ENCODE measurements at places on chromosomes 5 and 9. TPM values are rescaled to one million over a fixed set of nuclear protein-coding genes. Genes with fewer than 3 reads are reported as not detected.
A peak's percentile ranks its signal among the peaks of the same experiment; 100 is the strongest.

The RASEF gene
- total RNA-seq = 10.8 TPM

GRCh38 chr5:151434570-151435237, 12.7 kb upstream of the SLC36A1 start:
- H3K36me3 ChIP-seq = no peaks in the 10 kb centered on the region
- DNase-seq = no peak
- H3K4me1 ChIP-seq = no peaks in the 10 kb centered on the region
- no peak overlapping the region for H3K27ac ChIP-seq

GRCh38 chr9:124511891-124512805, 4.9 kb upstream of the NR5A1 start:
- peaks cover 50% of the 10 kb centered on the region for H3K4me1 ChIP-seq
- DNase-seq = no peak
- no peaks in the 10 kb centered on the region for H3K27me3 ChIP-seq
- no peaks in the 10 kb centered on the region for H3K36me3 ChIP-seq

- no peak for DNase-seq
- no peaks in the 10 kb centered on the region for H3K27me3 ChIP-seq
- no peak overlapping the region for H3K27ac ChIP-seq
- H3K4me3 ChIP-seq = no peak overlapping the region
- H3K36me3 ChIP-seq = no peaks in the 10 kb centered on the region
Observed at GRCh38 chr5:160966921-160967320, 114.9 kb upstream of the ATP10B start.

DNA sequence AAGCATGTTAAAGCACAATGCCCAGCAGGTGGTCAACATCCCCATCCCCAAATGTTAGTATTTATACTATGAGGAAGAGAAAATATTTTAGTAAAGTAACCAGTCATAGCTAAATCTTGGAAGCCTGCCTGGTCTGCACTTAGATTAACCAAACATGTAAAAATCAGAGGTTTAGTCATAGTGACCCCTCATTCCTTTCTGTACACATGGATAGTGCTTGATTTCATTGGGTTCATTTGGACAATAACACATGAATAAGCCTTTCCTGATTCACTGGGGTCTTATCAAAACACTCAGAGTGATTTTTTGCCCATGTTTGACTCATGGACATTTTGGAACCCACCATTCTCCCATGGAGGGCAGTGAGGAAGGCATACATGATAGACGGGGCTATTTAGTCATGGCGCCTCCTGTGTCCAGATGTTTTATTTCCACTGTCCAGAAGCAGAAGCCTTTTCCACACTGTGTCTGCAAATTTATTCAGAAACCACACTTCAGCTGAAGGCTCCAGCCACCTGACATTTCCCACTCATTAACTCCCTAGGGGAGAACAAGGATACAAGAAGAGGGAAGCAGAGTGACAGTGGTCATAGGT, 32.5 kb downstream of the OR1J1 start:
- no peaks in the 10 kb centered on the region for H3K27me3 ChIP-seq
- no peaks in the 10 kb centered on the region for H3K36me3 ChIP-seq
- no peak overlapping the region for H3K4me3 ChIP-seq

DNA sequence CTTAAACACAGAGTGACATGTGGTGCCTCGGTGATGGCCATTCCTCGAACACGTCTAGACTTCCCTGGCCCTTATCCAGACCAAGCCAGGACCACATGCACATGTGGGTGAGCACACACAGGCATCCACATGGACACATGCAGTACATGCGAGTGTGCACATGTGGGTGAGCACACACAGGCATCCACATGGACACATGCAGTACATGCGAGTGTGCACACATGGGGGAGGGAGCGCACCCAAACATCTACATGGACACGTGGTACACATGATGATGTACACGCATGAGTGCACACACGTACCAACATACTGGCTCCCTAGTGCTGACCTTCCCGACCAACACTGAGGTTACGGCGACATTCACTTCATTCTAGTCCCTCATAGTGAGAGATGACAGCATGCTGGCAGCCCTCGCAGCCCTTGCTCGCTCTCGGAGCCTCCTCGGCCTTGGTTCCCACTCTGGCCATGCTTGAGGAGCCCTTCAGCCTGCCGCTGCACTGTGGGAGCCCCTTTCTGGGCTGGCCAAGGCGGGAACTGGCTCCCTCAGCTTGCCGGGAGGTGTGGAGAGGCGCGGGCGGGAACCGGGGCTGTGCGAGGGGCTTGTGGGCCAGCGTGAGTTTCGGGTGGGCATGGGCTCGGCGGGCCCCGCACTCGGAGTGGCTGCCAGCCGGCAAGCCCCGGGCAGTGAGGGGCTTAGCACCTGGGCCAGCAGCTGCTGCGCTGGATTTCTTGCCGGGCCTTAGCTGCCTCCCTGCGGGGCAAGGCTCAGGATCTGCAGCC, 186.8 kb downstream of the HSPA4 start:
- H3K36me3 ChIP-seq = no peaks in the 10 kb centered on the region
- no peak overlapping the region for H3K4me3 ChIP-seq
- H3K27me3 ChIP-seq = no peaks in the 10 kb centered on the region

- H3K4me1 ChIP-seq = no peaks in the 10 kb centered on the region
- DNase-seq = no peak
- no peaks in the 10 kb centered on the region for H3K36me3 ChIP-seq
- H3K27ac ChIP-seq = no peak overlapping the region
- H3K27me3 ChIP-seq = no peaks in the 10 kb centered on the region
Observed at GRCh38 chr9:20729523-20729922, 45.5 kb downstream of the FOCAD start.

DNA sequence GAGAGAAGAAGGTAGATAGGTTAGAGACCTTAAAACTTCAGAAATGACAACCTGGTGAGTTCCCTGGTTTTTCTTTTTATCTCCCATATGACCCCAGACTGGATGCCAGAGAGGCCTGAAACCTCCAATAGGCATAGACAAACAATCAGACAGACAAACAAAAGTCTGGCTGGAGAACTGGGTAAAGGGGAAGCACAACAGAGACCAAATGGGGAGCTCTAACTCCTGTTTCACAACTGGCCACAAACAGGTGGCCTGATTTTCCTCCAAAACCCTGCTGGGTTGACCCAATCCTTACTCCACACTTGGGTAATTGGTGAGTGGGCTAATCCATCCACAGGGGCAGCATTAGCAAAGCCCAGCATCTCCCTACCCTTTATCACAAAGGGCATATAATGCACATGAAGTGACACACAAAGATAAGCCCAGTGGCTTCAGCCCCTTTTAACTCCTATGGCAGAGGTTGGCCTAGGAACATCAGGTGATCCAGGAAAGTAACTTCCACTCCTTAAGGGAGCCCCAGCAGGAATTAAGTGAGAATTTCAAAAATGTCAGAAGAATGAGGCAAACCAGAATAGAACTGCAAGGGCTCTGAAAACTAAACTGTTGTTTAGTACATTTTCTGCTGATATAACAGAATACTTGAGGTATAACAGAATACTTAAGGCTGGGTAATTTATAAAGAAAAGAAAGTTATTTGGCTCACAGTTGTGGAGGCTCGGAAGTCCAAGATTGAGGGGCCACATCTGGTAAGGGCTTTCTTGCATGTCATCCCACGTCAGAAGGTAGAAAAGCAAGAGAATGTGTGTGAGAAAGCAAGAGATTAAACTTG, 60.9 kb upstream of the ROR2 start:
- H3K36me3 ChIP-seq = no peaks in the 10 kb centered on the region
- no peak overlapping the region for H3K27ac ChIP-seq
- no peaks in the 10 kb centered on the region for H3K4me1 ChIP-seq

The RGS7BP gene
- total RNA-seq = 7.8 TPM

The PCDHA10 gene
- total RNA-seq = 3.3 TPM

- no peak overlapping the region for H3K27ac ChIP-seq
- no peaks in the 10 kb centered on the region for H3K27me3 ChIP-seq
- no peaks in the 10 kb centered on the region for H3K36me3 ChIP-seq
Observed at GRCh38 chr5:88727705-88728313, 155.2 kb downstream of the MEF2C start.

DNA sequence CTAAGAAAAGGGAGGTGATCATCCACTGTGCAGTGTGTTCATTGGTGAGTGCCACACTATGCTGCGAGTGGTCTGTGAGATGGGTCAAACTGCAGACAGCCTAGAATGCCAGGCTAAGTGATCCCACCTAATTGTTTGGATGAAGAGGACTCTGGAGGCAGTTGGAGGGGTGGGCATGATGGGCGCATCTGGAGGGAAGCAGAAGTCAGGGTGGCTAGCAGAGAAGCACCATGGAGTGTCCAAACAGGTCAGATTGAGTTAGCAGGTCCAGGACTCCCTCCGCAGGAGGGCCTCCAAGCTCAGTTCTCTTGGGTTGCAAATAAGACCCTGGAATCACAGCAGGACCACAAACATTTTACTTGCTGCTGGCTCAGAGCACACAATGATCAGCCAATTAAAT, 19.9 kb upstream of the ANGPTL2 start:
- peak; percentile 10 for DNase-seq
- no peaks in the 10 kb centered on the region for H3K36me3 ChIP-seq
- no peak overlapping the region for H3K27ac ChIP-seq

The GABRA6 gene
- 6.2 TPM for total RNA-seq

- H3K36me3 ChIP-seq = no peaks in the 10 kb centered on the region
- H3K27me3 ChIP-seq = no peaks in the 10 kb centered on the region
- no peaks in the 10 kb centered on the region for H3K4me1 ChIP-seq
- H3K27ac ChIP-seq = no peak overlapping the region
- no peak for DNase-seq
Observed at GRCh38 chr5:12111261-12111660, 207.0 kb upstream of the CTNND2 start.

DNA sequence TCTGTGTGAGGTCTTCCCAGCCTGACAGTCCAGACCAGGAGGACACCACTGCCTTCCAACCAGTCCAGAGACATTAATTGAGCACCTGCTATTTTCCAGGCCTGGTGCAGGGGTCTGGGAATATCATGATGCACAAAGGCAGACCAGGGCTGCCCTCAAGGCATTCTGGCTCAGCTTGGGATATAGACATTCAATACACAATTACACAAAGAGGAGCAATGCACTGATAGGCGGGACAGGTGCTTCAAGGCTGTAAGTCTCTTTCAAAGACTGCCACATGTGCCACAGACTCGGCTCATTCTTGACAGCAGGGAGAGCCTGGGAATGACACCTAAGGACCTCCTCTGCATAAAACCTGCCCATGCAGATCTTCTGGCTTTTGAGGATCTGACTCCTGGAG, 158.6 kb downstream of the C5orf15 start:
- no peak for DNase-seq
- H3K27ac ChIP-seq = no peak overlapping the region
- H3K4me1 ChIP-seq = peaks cover under 1% of the 10 kb centered on the region
- H3K4me3 ChIP-seq = no peak overlapping the region

- H3K4me3 ChIP-seq = no peak overlapping the region
- H3K4me1 ChIP-seq = no peaks in the 10 kb centered on the region
- no peak overlapping the region for H3K27ac ChIP-seq
- no peaks in the 10 kb centered on the region for H3K27me3 ChIP-seq
- DNase-seq = no peak
- H3K36me3 ChIP-seq = no peaks in the 10 kb centered on the region
Observed at GRCh38 chr9:77677397-77677796, 29.3 kb upstream of the GNA14 start.
